A375 (cell line): ENCODE measurements at places on chromosomes 12 and 14. TPM values are rescaled to one million over a fixed set of nuclear protein-coding genes. Genes with fewer than 3 reads are reported as not detected.

Gene ASB2
- total RNA-seq: not detected in 2 replicates

Gene KRT6C
- total RNA-seq: not detected in 2 replicates

Gene IL31
- not detected in 2 replicates for total RNA-seq

Gene GALNT9
- not detected in 2 replicates for total RNA-seq

Gene PTPRB
- total RNA-seq: 0.98 and 1.7 TPM in 2 replicates

Gene TEX22
- total RNA-seq: 0.08 and 0.27 TPM in 2 replicates

Gene GNG2
- total RNA-seq: 18.6 and 19.0 TPM in 2 replicates

Gene ARHGEF25
- total RNA-seq: 22.6 and 46.8 TPM in 2 replicates

Gene CLEC4D
- not detected in 2 replicates for total RNA-seq

Gene POTEM
- total RNA-seq: 1.9 and 4.2 TPM in 2 replicates

Gene RERG
- 0.05 and 0.08 TPM in 2 replicates for total RNA-seq

Gene RIPK3
- not detected in 2 replicates for total RNA-seq

Gene RNF212B
- total RNA-seq: not detected in 2 replicates

Gene KRT1
- not detected in 2 replicates for total RNA-seq

Gene TRPV4
- total RNA-seq: 10.4 and 12.1 TPM in 2 replicates

Gene PPM1H
- total RNA-seq: 2.4 and 3.0 TPM in 2 replicates

Gene TSPAN19
- 0.08 and 0.49 TPM in 2 replicates for total RNA-seq

Gene PLCZ1
- total RNA-seq: 0.05 TPM in 1 of 2 replicates, not detected in the other

Gene SERPINA9
- not detected in 2 replicates for total RNA-seq

Gene ITGB7
- 2.2 and 5.1 TPM in 2 replicates for total RNA-seq

Gene MUCL1
- total RNA-seq: not detected in 2 replicates

Gene GUCY2C
- total RNA-seq: 0.05 TPM in 1 of 2 replicates, not detected in the other

Gene KRT72
- not detected in 2 replicates for total RNA-seq

Gene TAS2R42
- total RNA-seq: not detected in 2 replicates

Gene ACOT6
- total RNA-seq: not detected in 2 replicates

Gene RPL10L
- 0.19 TPM in 1 of 2 replicates, not detected in the other for total RNA-seq

Gene SPTB
- 1.7 and 1.9 TPM in 2 replicates for total RNA-seq

Gene OXA1L
- total RNA-seq: 80.0 and 85.1 TPM in 2 replicates

Gene VRTN
- total RNA-seq: not detected in 2 replicates

Gene RPS6KA5
- 7.1 and 9.0 TPM in 2 replicates for total RNA-seq

Gene JDP2
- total RNA-seq: 35.8 and 38.6 TPM in 2 replicates

Gene ABCC9
- total RNA-seq: 0.13 and 1.3 TPM in 2 replicates

Gene TPH2
- total RNA-seq: not detected in 2 replicates
